AG04449 (cell line): ENCODE measurements at places on chromosomes 11 and 22.

DNA sequence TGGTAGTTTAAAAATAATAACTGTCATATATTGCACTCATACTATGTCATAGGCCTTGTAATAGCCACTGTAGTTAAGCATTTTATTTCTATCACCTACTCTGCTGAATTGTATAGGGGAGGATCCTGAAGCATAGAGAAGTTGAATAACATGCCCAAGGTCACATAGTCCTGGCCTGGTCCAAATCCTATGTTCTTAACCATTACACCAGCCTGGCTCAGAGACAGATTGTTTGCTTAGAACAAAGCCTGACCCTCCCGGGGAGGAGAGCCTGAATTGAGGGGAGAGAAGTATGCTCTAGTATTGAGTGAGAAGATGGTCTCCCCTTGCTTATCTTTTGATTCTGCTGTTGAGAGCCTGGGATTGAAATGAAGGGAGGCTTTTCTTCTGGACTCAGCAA is 2.2 kb downstream of the NEU3 start:
- no peak for DNase-seq

DNA sequence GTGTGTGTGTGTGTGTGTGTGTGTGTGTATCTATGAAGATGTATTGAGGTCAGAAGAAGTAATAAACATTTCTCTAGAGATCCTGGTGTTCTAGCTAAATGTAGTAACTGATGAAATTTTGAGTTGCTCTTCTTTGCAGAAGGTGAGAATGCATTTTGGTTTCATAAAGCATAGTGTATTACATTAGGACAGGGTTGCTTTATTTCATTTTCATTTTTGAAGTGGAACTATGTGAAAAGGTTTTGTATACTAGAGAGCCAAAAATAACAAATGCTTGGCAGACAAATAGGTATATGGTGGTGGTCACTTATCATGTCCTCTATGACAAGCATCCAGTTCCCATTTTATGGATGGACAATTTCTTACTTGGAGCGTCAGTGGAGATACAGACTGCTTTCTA is 99.0 kb downstream of the CASP12 start:
- no peak for DNase-seq

DNA sequence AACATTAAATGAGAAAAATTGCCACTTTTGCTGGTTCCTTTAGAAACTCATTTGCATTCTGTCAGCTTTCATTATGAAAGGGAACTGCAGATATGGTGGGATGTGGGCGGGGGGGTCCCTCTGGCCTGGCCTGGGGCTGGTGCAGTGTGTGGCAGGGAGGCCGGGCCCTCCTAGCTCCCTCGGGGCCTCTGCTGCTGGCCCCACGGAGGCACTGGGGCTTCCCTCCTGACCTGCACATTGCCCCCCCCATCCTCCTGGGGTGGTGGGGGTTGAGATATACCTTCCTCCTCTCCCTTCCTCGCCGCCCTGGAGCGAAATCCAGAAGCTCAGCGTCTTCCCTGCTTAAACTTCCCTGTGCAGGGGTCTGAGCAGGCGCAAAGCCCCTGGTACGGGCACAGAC is 1005.9 kb downstream of the BRD1 start:
- no peak for DNase-seq

DNA sequence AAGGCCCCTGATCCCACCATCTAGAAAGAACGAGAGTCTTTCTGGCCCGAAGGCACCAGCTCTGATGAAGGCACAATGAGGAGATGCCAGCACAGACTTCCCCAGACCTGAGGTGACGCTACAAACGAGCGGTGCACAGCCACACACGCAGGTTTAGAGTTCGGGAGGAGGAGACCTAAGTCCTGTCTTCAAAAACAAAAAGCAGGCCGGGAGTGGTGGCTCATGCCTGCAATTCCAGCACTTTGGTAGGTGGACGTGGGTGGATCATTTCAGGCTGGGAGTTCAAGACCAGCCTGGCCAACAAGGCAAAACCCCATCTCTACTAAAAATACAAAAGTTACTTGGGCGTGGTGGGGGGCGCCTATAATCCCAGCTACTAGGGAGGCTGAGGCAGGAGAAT is 9.5 kb downstream of the LTO1 start:
- DNase-seq = no peak

- no peak for DNase-seq
These were observed 69.7 kb downstream of the SNX19 start for GRCh38 chr11:130846606-130847005.

DNA sequence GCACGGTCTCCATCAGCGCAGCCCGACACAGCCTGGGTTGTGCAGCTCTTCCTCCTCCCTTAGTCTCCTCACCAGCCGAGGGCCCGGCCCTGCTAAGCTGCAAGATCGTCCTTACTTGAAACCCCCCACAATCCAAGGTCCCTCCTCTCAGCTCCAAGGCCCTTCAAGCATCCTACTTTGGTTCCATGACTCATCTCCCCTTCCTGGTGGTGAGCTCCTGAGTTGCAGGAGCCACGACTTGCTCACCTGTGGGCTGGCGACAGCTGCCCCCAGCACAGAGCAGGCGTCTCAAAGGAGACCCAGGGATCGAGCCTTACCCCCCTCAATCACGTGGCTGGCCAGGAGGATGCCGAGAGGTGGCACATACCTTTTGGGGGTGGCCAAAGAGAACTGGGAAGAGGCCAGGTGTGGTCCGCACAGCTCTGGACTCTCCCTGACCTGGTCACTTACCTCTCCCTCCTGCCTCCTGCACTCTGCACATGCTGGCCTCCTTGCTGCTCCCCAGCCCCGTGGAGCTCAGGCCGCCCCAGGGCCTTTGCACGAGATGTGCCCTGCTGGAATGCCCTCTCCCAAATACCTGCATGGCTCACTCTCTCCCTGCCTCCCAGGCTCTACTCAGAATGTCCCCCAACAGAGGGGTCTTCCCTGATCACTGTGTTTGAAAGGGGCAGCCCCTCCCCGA is 35.2 kb upstream of the FADD start:
- no peak for DNase-seq

DNA sequence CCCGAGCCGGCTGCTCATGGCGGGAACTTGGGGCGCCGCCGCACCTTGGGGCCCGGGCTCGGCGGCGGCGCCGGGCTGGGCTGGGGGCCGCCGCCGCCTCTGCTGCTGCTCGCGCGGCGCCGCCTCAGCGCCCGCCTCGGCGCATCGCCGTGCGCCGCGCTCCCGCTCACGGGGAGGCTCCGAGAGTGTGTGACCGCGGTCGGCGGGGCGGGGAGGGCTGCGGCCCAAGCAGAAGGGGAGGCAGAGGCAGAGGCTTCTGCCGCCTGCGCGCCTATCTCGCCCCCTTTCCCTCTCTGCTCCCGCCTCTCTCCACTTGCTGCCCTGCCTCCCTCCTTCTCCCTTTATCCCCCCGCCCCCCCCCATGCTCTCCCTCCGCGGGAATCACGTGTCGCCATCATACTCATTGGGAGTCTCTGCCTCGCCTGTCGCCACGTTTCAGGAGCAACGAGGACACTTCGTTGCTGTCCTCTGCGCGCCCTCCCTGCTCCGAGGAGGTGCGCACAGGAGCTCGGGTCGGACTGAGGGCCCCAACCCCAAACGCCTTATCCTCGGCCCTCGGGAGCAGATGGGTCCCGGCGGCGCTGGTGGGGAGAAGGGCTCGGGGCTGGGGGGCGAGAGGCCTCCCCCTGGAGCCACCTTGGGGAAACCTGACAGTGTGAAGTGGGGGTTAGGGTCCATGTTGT is at the start of gene GUCY1A2:
Gene GUCY1A2 (minus strand): TSS at position 258 of the 683 bp plus-strand sequence. CDS start 421 bp downstream, outside the sequence.
- no peak for DNase-seq

DNA sequence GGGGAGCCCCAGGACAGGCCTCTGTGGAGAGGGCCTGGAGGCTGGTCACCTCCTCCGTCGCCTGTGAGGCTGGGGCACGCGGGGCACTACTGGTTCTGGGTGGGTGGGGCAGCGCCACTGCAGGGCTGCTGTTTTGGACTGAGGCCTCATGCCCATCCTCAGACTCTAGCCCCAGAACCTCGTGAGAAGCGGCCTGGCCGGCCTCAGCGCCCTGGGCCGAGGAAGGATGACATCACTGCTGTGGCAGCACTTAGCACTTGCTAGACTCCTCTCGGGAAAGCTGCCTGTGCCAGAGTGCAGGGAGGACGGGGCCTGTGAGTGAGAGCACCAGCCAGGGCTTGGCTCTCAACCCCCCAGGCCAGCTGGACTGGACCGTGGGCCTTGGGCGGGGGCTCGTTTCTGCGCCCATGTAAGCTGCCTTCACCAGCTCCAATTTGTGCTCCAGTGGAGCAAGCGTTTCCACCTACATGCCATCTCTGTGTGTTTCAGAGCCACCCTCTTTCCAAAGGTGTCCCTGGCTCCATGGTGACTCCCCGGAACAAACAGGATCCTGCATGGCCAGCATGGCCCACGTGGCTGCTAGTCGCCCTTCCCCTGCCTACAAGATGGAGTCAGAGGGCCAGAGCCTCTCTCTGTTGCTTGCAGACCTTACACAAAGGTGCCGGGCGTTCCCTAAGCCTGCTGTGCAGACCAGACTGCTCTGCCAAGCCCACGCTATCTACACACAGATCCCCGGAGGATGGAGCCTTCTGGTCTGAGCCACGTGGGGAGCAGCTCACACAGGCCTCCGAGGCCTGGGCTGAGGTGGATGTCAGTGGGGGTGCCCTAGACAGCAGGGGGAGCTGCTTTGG is 102.9 kb downstream of the CTTN start:
- DNase-seq = no peak

- no peak for DNase-seq
These were observed 1064.9 kb upstream of the TENM4 start for GRCh38 chr11:80505771-80506170.

DNA sequence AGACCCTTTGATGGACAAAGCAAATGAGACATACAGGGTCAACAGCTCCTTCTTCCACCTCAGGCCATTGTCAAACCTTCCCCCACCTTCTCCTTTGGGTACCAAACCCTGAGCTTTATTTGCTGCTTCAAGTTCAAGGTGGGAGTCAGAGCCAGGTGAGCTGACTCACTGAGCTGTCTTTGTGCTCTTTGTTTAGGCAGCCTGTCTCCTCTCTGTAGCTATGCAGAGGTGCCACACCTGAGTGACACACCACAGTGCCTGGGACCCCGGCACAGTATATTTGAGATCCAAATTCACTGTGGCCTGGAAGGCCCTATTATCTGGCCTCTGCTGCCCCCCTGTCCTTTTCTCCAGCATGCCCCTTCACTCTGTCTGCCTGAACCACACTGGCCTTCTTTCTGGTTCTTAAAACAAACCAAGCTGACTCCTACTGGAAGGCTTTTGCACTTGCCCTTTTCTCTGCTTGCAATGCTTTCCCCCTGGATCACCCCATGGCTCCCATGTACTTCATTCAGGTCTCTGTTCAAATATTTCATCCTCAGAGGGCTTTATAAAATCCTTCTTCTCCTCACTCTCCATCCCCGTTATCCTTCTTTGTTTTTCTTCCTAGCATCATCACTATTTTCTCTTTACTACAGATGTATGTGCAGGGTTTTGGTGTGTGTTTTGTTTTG is 16.1 kb downstream of the LMO2 start:
- no peak for DNase-seq

- no peak for DNase-seq
These were observed 27.2 kb downstream of the SHANK3 start for GRCh38 chr22:50699756-50700386.

DNA sequence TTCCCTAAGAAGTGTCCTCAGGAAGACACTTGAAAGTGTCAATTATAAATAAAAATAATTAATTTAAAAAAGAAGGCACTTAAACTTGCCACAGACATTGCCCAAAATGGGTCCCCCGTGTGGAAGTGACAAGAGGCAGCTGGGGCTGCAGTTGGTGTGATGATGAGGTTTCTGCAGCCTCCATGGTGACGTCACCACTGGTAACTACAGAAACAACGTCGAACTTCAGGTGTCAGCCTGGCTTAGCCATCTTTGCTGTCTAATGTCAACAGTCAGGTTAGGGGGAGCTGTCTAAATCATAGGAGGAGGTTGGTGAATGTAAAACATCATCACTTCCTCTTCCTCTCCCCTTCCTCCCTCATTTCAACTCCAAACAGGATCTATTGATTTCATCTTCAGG is 328.6 kb downstream of the MN1 start:
- DNase-seq = no peak
